RPMI7951 (cell line): ENCODE measurements at places on chromosomes 2 and 18. TPM values are rescaled to one million over a fixed set of nuclear protein-coding genes. Genes with fewer than 3 reads are reported as not detected.

DNA sequence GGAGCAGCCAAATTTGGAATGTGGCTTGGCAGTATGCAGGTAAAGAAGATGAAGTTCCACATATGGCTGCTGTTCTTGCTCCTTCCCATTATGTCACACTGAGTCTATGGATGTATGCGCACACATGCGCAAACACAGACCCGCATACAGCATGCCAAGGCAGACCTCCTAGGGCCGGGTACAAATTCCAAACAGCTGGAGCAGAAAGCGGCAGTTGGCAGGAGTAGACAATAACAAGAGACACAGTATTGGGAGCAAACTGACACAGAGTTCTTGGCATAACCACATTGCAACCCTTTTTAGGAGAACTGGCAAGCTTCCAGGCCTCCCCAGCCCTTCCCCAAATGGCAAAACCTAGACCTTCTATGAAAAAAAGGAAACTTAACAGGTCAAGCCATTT, 268.9 kb downstream of the SP3 start:
- DNase-seq, result no peak

Gene PRSS56
- not detected in 2 replicates for total RNA-seq

DNA sequence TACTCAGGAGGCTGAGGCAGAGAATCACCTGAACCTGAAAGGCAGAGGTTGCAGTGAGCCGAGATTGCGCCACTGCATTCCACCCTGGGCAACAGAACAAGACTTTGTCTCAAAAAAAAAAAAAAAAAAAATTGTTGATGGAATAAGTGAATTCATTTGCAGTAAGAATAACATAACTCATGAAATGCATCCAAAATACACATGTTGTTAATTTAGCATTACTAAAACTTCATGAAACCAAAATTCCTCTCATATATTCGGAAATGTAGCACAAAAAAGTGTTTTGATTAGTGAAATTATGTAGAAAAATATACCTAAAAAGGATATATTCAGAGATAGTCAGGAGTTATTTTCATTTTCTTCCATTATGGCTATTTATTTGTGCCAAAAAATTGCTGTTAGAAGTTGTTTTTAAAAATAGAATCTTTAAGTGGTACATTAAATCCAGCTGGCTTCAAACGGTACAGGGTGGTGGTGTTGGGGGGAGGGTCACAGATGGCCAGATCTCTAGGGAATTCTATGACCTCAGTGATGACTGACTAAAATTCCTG, 78.2 kb upstream of the UGP2 start:
- DNase-seq, result peak; percentile 24

GRCh38 chr2:121376535-121377250, 91.7 kb upstream of the TFCP2L1 start:
- DNase-seq, result no peak

DNA sequence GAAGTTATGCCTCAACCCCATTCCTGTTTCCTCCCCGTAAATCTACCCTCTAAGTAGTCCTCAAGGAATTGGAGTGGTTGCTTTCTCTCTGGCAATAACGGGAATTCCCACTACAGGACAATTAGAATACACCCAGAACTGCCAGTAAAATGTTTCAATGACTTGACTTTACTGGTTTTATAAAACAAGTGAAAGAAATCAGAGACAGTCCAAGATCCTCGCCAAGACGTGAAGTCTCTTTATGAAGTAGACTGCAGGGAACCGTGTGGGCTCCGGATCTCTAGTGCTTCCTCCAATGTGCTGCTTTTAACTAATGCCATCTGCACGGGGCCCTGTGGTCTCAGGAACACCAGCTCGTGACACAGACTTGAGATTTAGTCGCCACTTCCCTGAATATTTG, 101.4 kb downstream of the CPO start:
- no peak for DNase-seq

- no peak for DNase-seq
Measured at GRCh38 chr2:222978850-222979249, 73.1 kb upstream of the KCNE4 start.

DNA sequence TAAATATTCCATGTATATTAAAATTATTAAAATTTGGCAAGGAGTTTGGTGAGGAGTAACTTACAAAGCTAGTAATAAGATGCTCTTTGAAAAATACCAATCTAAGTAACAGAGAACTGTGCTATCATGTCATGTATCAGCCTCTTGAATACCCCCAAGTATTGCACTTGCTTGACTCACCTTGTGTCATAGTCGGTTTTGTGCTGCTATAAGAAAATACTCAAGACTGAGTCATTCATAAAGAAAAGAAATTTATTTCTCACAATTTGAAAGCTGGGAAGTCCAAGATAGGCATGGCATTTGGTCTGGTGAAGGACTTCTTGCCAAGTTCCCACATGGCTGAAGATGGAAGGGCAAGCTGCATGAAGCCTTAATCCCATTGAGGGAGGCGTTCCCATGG, 179.2 kb downstream of the MEMO1 start:
- DNase-seq, result peak; percentile 7

GRCh38 chr2:239548965-239549595, 148.3 kb upstream of the HDAC4 start:
- DNase-seq, result no peak

DNA sequence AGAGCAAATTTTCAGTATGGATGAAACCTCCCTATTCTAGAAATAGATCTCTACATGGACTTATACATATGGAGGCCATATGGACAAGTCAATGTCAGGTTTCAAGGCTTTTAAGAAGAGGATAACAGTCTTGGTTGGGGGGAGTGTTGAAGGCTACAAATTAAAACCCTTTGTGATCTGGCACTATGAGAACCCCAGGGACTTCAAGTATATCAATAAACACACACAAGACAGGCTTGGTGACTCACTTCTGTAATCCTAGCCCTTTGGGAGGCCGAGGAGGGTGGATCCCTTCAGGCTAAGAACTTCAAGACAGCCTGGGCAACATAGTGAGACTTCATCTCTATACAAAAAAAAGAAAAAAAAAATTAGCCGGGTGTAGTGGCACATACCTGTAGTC, 127.2 kb upstream of the SP5 start:
- DNase-seq, result peak; percentile 8

Gene DSC1
- not detected in 2 replicates for total RNA-seq

Gene RAD51AP2
- total RNA-seq, result not detected in 2 replicates

Gene HOXD13
- total RNA-seq, result 1.2 and 2.6 TPM in 2 replicates

Gene TOGARAM2
- total RNA-seq, result 0.29 TPM in 1 of 2 replicates, not detected in the other

- DNase-seq, result no peak
Measured at GRCh38 chr2:29760008-29760407, 161.4 kb downstream of the ALK start.

GRCh38 chr18:23194997-23195957, 60.0 kb downstream of the CABLES1 start:
- no peak for DNase-seq

Gene IL36RN
- not detected in 2 replicates for total RNA-seq

GRCh38 chr2:167749016-167749415, 498.4 kb downstream of the STK39 start:
- no peak for DNase-seq

DNA sequence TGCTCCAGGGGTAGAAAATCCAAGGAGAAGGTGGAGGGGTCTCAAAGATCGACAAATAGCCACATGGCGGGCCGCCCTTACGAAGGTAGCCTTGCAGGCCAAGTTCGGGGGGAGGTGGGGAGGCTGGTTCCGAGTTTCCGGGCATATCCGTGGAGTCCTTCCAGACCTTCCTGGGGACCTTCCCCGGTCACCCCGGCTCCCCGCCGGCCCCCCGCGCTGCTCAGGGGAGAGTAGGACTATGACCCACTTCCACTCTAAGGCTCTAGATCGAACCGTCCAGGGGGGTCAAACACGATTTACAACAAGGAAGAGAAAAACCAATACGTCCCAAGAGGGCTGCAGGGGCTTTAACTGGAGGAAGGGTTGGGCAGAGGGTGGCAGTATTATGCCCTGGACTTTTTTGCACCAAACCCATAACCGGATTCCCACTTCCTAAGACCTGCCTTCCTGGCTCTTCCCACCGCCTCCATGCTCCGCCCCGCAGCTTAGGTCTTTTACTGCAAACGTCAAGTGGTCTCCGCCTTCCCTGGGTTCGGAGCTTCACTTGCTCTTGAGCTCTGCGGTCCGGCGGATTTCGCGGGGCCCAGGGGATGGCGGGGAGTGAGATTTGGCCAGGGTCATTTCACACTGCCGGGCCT, 779 bp upstream of the LYPD6 start:
- DNase-seq, result peak; percentile 78

GRCh38 chr18:452816-453215, 47.7 kb downstream of the COLEC12 start:
- no peak for DNase-seq

GRCh38 chr2:56130463-56131070, 53.2 kb upstream of the CCDC85A start:
- DNase-seq, result peak; percentile 23

DNA sequence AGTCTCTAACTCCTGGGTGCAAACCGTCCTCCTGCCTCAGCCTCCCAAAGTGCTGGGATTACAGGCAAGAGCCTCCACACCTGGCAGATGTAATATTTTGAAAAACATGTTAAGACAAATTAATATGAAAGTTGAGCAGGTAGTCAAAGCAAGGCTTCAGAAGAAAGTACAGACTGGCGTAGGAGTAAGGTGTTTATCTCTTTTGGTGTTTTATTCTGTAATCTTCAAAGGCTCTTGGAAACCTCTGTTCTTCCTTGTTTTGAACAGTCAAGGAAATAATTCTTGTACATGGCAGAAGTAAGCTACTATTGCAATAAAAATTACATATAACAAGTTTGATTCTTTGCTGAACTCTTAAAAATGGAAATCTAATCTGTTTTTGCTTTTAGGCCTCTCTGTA, 5.3 kb downstream of the RNF138 start:
- no peak for DNase-seq

- peak; percentile 49 for DNase-seq
Measured at GRCh38 chr2:222862106-222862908, 1.5 kb downstream of the ACSL3 start.

Gene PRKAG3
- total RNA-seq, result not detected in 2 replicates

Gene CGREF1
- total RNA-seq, result 5.2 and 5.3 TPM in 2 replicates

Gene FLACC1
- 1.3 and 1.5 TPM in 2 replicates for total RNA-seq

- no peak for DNase-seq
Measured at GRCh38 chr2:73822276-73822675, 6.5 kb upstream of the STAMBP start.

DNA sequence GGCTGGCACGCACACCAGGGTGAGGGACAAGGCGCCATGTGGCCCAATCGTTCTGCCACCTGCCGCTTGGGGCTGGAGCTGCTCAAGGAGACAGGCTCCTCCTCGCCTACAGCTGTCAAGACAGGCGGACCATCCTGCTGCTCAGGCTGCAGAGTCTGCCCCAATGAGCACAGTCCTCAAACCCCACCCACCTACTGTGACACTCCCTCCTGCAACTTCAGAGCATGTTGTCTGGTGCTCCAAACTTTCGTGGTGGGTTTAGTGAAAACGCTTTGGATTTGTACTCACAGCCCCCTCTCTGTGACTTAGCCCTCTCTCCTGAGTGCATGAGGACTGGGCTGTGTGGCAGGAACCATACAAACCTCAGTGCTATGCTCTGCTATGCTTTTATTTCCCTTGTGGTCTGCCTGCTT, 23.2 kb upstream of the SLC35F6 start:
- peak; percentile 34 for DNase-seq

Gene SERPINB2
- total RNA-seq, result 20.3 and 20.5 TPM in 2 replicates

DNA sequence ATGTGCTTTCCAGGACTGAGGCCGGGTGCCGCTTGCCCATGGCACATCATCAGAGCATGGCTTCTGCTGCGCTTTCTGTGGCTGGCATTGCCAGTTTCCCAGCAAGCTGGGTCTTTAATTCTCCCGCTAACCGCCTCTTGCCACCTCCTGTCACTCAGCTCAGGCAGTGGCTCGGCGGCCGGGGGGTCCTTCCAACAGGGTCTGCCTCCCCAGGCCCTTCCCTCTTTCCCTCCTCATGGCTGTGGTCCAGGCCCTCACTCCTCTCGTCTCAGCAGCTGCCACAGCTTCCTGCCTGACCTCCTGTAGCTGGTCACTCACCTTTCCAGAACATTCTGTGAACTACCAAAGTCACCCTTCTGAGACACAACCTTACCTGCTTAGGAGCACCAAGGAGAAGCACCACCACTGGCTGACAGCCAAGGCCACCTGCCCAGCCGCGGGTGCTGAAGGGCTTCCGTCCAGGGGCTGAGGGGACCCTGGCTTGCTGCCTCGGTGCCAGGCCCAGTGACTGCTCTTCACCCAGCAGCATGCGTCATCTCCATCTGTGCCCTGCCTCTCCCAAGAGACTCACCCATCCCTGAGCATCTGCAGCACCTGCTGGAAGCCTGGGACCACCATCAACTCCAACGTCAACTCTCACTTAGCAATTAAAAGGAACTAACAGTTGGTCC, 22.6 kb downstream of the CHMP1B start:
- DNase-seq, result no peak

- DNase-seq, result no peak
Measured at GRCh38 chr2:19818543-19818942, 83.2 kb downstream of the TTC32 start.

- DNase-seq, result no peak
Measured at GRCh38 chr2:101026253-101026701, 24.2 kb downstream of the RPL31 start.

GRCh38 chr18:55047546-55047945, 88.3 kb upstream of the CCDC68 start:
- DNase-seq, result peak; percentile 21

Gene YIPF4
- total RNA-seq, result 38.0 and 39.0 TPM in 2 replicates

- DNase-seq, result no peak
Measured at GRCh38 chr2:27441958-27442919, at the start of gene KRTCAP3. TSS of gene KRTCAP3 (plus strand) at chr2:27442381. CDS start at chr2:27442413, 32 bp downstream.

GRCh38 chr2:77977471-77978063, 455.4 kb upstream of the LRRTM4 start:
- DNase-seq, result no peak

GRCh38 chr2:62370321-62371250, 135.4 kb downstream of the TMEM17 start:
- DNase-seq, result no peak

DNA sequence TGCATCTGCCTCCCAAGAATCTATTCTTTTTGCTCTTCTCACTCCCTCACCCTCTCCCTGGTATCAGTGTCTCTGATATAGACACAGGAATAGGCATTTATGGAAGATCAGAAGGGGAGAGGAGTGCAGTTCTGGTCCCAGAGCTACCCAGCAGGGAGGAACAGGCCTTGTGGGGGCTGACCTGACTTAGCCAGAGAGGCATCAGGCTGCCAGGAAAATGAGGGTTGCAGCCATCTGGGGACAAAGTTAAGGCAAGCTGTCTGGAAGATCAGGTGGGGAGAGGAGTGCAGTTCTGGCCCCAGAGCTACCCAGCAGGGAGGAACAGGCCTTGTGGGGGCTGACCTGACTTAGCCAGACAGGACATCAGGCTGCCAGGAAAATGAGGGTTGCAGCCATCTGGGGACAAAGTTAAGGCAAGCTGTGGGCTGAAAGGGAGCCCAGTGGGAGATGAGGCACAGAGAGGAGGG, 69.9 kb upstream of the HK2 start:
- no peak for DNase-seq

DNA sequence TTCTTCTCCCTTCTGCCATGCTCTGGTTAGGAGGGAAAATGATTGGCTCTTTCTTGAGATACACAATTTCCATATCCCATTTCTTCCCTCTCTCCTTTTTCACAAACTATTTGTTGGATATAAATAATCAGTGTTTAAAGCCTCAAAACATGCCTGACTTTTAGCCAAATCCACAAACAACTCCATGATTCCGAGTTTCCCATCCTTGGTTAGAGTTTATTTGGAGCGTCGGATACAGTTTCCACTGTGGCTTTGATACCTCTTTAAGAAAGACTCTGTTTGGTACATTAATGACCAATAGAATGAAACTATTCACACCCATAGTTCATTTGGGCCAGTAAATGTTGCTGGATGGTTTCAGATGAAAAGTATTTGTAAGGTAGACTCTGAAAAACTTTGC, 5.9 kb upstream of the FHL2 start:
- no peak for DNase-seq

Gene CAPN10
- total RNA-seq, result 11.4 and 14.0 TPM in 2 replicates

- DNase-seq, result no peak
Measured at GRCh38 chr2:172449911-172450550, 22.6 kb downstream of the ITGA6 start.
